ENCODE measurements at places on chromosomes 11 and 22.

DNA sequence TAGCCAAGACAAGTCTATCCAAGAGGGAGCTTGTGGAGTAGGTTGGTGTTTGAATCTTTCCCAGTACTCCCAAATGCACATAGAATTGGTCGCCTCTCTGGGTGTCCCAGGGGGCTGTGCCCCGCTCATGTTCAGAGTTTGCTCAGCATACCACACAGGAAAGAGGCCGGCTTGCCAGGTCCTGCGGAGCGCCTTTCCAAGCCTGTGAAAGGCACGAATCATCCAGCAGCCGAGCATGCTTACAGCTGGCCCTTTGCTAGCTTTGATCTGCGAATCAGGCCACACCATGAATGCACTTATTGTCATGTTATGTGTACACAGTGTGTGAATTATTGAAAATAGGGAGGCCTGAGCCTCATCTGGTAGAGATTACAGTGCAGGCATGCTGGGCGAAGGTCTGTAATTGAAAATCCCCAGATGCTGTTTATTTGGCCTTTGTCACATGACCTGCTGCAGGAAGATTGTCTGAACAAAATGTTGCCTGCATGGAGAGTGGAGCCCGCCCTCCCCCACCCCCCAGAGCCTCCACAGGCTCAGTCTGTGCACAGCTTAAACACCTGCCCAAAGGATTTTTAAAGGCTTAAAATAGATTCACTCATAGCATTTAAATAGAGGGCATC lies 163.3 kb upstream of the RASSF10 start:
- DNase-seq = peak; percentile 96

GRCh38 chr11:9569588-9570164 lies 3.8 kb upstream of the WEE1 start:
- DNase-seq = no peak

- DNase-seq = no peak
Observed at GRCh38 chr11:35980686-35981390, 37.0 kb downstream of the LDLRAD3 start.

DNA sequence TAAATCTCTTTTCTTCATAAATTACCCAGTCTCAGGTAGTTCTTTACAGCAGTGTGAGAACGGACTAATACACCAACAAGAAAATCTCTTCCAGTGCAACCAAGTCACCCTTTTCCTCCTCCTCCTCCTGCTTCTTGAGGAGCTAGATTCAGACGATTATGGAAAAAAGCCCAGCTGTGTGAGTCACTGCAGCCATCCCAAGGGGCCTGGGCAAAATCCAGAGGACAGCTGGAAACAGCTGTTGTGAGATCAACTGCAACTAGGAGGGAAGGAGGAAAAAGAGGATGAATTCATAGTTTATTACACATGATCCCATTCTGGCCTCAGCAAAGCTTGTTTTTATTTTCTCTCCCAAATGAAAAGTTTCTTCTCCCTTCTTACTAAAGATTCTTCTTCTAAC lies 32.9 kb downstream of the RBFOX2 start:
- no peak for DNase-seq

DNA sequence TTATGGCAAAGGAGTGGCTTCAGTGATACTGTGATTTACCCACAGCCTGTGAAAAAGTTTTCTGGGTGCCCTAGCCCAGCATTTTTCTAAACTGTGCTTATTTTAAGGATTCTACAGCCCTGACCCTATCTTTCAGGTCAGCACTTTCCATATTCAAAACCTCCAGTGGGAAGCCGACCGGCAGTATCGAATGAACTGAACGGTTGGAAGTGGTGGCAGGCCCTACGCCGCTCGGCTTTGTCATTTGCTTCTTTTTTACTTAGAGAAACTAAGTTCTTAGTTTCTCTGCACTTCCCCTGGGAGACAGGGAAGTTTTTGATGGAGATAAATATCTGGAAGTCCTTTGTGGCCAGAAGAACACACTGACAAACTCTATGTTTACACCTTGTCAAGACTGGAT lies 994 bp downstream of the GLB1L2 start:
- no peak for DNase-seq

DNA sequence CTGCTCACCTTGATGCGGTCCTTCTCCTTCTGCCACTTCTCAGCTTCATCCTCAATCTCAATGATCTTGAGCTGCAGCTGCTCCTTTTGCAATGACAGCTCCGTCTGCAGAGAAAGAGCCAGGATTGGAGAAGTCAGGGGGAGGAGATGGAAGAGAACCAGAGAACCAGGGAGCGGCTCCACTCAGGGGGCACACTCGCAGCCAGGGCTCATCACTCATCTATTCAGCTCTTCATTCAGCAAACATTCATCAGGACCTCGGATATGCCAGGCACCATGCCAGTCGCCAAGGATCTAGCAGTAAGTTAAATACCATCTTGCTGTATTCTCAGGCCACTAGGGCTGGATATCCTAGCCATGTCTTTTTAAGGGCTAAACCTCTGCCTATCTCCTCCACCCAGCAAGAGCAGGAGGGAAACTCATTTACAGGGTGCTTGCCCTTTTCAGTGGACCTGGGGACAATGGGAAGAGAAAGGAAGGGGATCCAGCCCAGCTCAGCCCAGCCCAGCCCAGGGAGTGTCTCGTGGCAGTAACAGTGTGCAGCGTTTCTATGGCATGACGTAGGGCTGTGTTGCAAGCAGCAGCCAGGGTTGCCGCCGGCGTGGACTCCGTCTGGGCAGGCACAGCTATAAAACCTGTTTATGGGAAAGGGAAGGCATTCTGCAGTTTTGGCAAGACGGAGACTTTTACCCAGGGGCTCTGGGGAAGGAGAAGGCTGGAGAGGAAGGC lies 9.4 kb downstream of the TRIM29 start:
- DNase-seq = no peak

DNA sequence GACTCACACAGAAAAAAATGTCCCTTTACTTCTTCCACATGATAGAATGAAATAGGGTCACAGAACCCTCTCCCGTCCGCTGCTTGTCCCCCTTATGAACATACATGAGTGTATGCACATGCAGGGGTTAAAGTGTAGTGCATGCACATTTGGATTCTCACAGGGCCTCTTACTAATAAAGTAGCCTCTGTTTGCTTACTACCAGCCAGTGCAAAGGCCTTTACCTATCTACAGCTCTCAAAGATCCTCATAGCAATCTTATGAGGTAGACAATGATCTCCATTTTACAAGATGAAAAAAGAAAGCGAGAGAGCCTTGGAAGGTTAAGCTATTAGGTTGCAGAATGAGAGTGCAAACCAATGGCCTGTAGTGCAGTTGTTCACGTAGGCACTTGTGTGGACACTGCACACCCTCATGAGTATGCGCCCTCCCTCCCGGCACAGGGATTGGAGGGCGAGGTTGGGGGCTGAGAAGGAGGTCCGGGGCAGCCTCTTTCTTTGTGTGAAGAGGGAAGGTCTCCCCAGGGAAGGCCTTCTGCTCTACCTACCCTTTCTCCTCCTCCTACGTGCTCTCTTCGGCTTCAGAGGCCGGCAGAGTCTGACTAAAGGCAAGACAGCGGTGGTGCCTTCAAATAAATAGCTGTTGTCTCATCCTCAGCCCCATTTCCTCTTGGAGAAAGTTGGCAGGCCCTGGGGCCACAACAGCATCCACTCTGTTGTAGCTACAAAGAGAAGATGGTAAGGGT lies 91.3 kb downstream of the CEP164 start:
- DNase-seq = no peak

DNA sequence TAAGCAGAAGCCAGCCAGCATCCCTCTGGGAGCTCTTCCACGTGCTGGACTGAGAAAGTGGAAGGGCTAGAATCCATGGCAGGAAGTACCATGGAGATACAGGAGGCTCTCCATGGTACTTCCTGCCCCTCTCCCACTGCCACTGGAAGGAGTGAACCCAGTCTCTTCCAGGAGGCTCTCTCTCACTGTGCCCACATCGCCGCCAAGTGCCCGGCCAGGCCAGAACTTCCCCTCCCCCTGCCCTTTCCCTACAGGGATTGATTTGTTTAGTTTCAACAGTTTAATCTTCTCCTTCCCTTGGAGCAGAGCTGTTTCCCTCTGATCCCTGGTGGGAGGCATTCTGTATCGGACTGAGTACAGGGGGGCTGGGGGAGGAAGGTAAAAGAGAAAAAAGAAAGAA lies 133.6 kb downstream of the DSCAML1 start:
- DNase-seq = no peak

DNA sequence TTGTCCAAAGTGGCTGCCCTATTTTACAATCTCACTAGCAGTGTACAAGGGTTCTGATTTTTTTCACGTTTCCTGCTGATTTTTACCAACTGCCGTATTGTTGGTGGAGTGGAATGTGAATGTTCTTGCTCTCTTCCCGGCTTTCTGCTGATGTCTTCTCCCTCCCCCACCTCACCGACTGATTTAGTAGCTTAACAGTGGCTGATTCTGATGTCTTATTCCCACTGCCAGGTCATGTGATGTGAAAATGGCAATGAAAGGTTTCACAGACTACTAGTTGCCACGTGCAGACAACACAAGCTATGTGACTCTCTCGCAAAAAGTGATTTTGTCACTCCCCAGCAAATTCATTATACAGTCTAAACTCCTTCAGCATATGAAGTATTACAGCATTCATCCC lies 17.3 kb upstream of the NEU3 start:
- no peak for DNase-seq

GRCh38 chr11:112583261-112583893 lies 322.7 kb upstream of the PLET1 start:
- no peak for DNase-seq

DNA sequence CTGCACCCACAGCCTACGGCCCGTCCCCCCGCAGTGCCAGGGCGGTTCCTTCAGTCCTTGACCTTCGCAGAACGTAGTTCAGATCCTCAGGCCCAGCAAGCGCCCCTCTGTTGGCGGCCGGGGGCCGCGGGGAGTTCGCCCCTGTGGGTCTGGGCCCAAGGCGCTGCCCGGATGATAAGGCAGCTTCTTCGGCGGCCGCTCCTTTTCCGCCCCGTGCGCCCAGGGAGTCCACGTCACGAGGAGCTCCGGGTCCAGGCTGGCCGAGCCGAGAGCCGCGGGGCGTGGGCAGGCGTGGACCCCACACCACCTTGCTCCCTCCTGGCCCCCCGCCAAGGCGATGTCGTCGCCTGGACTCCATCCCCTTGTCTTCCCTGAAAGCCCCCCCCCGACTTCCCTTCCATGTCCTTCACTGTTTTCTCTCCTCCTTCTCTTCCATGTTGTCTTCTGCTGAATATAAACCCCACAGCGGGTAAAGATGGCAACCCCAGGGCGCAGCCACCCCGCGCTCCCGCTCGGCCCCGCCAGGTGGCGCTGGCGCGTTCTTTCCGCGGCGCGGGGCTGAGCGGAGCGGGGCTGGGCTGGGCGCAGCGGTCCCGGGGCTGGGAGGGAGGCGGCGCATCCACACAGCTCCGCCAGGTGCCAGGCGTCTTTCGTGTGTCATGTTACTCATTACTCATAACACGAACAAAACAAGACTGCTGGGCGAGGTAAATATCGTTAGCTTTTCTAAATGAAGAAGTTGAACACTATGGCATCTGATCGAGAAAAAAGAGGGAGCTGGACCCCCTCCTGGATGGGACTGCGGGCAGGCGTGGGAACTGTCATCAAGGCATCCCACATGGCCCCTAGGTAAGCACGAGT lies 321.0 kb downstream of the NTM start:
- peak; percentile 27 for DNase-seq

- no peak for DNase-seq
Observed at GRCh38 chr11:107770551-107770951, 58.7 kb upstream of the SLN start.

DNA sequence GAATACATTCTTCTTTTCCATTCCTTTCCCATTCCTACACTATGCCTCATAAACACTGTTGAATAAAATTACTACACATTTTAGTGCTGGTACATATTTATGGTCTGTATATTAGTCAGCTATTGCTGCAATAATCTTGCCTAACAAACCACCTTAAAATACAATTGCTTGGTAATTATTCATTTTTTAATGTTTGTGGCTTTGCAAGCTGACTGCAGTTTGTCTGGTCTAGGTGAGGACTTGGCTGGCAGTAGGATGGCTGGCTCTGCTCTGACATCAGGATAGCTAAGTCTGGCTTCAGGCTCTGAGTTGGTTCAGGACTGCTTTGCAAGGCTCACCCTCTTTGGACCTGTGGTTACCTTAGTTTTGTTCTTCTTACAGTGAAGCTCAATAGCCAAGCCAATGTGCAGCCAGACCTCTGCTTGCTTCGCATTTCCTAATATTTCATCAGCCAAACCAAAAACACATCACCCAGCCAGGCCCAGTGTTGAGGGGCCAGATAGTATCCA lies 913.4 kb upstream of the RAG2 start:
- no peak for DNase-seq

- no peak for DNase-seq
Observed at GRCh38 chr11:7645206-7645605, 28.1 kb downstream of the CYB5R2 start.

GRCh38 chr11:2296913-2297622 lies 4.7 kb downstream of the C11orf21 start:
- DNase-seq = no peak

- DNase-seq = no peak
Observed at GRCh38 chr11:38952698-38953097, 2354.7 kb upstream of the RAG2 start.

GRCh38 chr11:77127235-77127911 lies 673 bp upstream of the MYO7A start:
- peak; percentile 43 for DNase-seq

DNA sequence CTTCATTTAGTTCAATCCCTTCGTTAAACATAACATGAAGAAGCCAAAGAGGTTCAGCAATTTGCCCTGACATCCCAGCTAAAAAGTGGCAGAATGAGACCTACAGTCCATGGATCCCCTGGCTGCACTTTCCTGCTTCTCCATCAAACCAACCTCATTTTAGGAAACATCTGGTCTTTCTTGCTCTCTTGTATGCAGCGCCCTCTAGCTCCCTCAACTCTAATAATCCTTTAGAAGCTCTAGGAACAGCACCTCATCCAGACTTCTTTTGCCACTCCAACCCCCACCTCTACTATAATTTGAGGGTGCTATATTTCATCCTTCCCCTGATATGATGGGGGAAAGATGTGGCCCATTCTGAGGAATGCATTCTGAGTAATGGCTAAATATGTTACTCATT lies 7.4 kb downstream of the CNTF start:
- no peak for DNase-seq

- no peak for DNase-seq
Observed at GRCh38 chr11:32870676-32871075, 21.9 kb upstream of the QSER1 start.

DNA sequence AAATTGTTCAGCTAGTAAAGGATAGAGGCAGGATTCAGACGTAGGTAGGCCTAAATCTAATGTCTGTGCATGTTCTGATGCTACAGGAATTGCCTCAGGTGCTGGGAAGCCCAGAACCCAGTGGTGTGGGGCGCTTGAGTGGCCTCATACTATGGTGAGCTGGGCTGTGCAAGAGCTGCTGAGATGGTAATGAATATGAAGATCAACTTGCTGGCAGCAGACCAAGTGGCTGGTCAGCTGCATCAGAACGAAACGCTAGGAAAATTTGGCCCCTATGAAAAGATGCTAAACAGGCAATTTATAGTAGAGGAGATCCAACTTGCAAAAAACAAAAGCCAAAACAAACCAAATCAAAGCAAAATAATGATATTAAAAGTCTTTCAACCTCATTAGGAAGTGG lies 102.7 kb downstream of the INSC start:
- no peak for DNase-seq
